Naive thymus-derived CD8-positive, alpha-beta T cell (primary cell): ENCODE measurements at places on chromosomes 7 and 10.

GRCh38 chr7:26792576-26792975, 71.8 kb downstream of the SKAP2 start:
- DNase-seq, result no peak

- DNase-seq, result no peak
Measured at GRCh38 chr10:116907245-116907987, 58.1 kb downstream of the ENO4 start.

GRCh38 chr10:100847440-100847839, 65.3 kb upstream of the SLF2 start:
- no peak for DNase-seq

DNA sequence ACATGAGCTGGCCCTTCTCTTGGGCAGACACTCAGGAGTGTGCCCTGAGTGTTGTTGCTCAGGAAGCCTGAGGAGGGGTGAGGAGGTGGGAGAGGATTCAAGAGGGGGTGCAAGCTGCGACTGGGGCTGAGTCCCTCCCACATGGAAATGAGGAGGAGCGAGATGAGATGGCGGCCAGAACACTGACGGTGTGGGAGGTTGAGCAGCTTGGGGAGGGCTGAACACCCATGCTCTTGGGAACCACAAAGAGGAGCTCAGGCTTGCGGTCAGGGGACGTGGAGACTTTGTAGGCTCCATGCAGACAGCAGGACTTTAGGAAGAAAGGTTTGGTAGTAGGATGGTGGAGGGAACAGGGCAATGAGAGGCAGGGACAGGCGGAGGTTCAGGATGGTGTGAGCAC, 163.2 kb upstream of the SHH start:
- DNase-seq, result no peak

GRCh38 chr10:132164761-132165278, 21.9 kb upstream of the DPYSL4 start:
- DNase-seq, result no peak

DNA sequence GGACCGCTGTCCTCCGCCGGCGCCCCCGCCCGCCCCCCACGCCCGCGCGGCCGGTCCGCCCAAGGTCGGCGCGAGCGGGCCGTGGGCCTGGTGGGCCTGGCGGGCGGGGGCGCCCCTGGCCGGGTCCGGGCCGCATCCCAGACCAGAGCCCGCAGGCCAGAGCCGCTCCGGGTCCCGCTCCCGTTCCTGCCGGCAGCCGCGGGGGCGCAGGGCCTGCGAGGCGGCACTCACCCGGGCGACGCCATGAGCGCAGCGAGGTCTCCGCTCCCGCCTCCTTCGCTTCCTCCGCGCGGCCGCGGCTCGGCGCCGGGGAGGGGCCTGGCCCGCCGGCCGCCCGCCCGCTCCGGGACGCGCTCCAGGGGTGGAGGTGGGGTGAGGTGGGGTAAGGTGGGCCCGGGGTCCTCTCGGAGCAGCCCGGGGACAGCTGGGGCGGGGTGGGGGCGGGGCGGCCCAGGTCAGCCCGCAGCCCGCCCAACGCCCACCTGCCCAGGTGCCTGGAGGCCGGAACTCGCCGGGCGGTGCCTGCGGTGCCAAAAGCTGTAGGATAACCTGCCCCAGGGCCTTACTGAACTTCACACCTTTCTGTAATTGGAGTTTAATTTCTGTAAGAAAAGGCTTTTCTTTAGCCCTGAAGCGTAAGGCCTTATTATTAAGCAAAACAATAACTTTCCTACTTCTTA, at the start of gene URGCP:
URGCP (minus strand) TSS at position 266 of the 680 bp plus-strand sequence; CDS start at position 245, 21 bp downstream.
- peak; percentile 53 for DNase-seq

- DNase-seq, result no peak
Measured at GRCh38 chr7:21636694-21637093, 93.9 kb downstream of the DNAH11 start.
